ENCODE measurements at places on chromosomes 7 and 10.
A peak's percentile ranks its signal among the peaks of the same experiment; 100 is the strongest.

GRCh38 chr7:1889556-1890181 is 219.6 kb downstream of the ELFN1 start:
- no peak for DNase-seq

DNA sequence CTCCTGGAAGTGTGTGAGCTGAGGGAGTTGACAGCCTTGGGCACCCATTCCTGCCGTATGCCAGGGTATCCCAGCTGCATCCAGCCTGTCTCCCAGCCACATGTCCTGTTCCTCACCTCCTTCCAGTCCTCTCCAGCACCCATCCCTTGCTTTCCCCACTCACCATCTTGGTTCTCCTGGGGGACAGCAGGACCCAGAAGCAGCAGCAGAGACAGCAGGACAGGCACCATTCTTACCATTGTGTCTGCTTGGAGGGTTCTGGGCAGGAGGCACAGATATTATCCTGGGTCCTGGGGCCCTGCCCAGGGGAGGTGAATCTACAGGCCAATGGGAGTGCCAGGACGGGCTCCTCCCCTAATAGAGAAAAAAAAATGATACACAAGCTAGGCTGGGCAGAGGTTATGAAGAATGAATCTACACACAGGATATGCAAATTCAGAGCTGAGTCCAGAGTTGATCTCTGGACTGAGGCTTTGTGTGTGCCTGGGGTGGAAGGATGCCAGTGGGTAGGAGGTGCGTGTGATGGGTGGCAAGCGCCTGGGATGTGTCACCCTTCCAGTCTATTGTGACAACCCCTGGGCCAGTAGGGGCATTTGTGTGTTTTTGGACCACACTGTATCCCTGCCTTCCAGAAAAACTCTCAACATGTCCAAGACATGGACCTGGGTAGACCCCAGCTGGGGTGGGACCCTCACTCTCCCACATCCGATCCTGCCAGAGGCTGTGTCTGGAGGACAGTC is at the start of gene AZGP1:
TSS of gene AZGP1 (minus strand) at position 250 of the 740 bp plus-strand sequence. CDS start at position 239, 11 bp downstream.
- no peak for DNase-seq

GRCh38 chr10:77889277-77889903 is 37.2 kb downstream of the DLG5 start:
- no peak for DNase-seq

- no peak for DNase-seq
These were observed 43.4 kb upstream of the PPIF start for GRCh38 chr10:79303631-79304478.

- DNase-seq = no peak
These were observed 29.3 kb downstream of the LMTK2 start for GRCh38 chr7:98135984-98136383.

GRCh38 chr7:816751-817671 is 15.3 kb upstream of the SUN1 start:
- DNase-seq = peak; percentile 54

- no peak for DNase-seq
These were observed 22.6 kb upstream of the ICA1 start for GRCh38 chr7:8284606-8285005.

- DNase-seq = no peak
These were observed 159.9 kb upstream of the RNF32 start for GRCh38 chr7:156480671-156481070.

- DNase-seq = no peak
These were observed 29.0 kb upstream of the SOSTDC1 start for GRCh38 chr7:16494551-16494950.

GRCh38 chr10:44344727-44345126 is 40.2 kb downstream of the CXCL12 start:
- no peak for DNase-seq

DNA sequence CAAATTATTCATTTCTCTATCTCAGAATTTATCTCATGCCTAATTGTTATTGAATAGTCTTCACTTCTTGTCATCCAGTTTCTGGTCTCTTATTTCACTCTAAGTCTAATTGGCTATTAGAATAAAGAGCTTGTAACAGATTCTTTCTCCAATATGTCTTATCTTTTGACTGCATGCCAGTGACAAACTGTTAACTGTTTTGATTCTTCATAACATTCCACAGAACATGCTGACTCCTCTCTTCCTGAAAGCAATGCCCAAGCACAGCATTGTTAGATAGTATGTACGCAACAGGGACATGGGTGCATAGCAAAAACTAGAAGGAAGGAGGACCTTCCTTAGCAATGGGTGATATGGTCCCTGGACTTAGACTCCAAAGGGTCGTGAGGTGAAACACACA is 65.4 kb downstream of the TRUB1 start:
- no peak for DNase-seq

DNA sequence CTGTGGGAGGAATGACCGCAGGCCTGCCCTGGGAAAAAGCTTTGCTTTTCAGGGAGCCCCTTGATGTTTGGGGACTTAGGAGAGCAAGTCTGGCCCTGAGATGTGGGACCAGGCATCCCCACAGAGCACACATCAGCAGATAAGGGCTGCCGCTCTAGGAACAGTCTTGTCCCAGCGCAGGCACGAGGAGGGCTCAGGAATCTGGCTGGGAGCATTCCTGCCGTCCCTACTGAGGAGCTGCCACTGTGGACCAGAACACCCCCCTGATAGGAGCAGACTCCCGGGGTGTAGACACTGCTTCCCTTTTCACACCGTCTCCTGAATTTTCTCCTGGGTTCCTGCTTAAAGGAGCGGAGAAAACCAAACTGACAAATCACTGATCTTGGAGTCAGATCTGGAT is 232.3 kb downstream of the CUX1 start:
- DNase-seq = no peak

- DNase-seq = no peak
These were observed 49.1 kb upstream of the SEMA3C start for GRCh38 chr7:80967917-80968297.

- DNase-seq = no peak
These were observed 35.4 kb upstream of the TAX1BP1 start for GRCh38 chr7:27704422-27705199.

- no peak for DNase-seq
These were observed 61.3 kb upstream of the EBF3 start for GRCh38 chr10:130025326-130025725.
